ENCODE measurements at places on chromosomes 4 and X.
A peak's percentile ranks its signal among the peaks of the same experiment; 100 is the strongest.

- DNase-seq, result no peak
Observed at GRCh38 chrX:100883654-100884053, 9.5 kb upstream of the NOX1 start.

DNA sequence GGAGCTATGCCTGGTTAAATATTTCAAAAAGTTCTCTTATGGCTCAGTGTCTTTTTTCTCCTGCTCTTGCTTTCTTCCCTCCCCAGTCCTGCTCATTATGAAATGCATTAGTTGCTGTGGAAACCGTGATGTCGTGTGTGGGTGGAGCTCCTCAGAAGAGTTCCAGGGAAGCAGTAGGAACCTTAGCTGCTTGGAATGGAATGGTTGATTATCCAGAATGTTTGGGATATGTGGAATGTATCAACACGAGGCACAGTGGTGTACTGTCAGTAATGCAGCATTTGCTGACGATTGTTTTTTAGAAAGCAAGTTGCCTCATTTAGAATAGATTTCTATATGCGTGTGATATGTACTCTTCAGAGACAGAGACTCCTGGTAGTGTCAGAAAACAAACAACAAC lies 333.2 kb downstream of the ARHGAP10 start:
- no peak for DNase-seq

DNA sequence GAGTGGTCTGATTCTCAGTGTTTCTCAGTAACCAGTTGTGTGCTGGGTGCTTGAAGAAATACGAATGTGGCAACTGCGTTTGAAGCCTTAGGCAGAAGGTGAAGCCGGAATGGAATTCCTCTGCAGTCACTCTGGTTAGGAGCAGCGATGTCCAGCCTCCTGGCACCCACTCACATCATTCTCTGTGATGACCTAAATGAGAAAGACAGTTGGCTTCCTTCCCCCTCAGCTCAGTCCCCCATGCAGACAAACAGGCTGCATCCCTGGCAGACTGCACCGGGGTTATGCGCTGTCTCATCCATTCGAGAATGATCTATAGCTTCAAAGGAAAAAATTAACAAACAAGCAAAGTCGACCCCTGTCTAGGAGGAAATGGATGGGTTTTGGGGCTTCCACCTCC lies 170.1 kb upstream of the SCML1 start:
- DNase-seq, result no peak

DNA sequence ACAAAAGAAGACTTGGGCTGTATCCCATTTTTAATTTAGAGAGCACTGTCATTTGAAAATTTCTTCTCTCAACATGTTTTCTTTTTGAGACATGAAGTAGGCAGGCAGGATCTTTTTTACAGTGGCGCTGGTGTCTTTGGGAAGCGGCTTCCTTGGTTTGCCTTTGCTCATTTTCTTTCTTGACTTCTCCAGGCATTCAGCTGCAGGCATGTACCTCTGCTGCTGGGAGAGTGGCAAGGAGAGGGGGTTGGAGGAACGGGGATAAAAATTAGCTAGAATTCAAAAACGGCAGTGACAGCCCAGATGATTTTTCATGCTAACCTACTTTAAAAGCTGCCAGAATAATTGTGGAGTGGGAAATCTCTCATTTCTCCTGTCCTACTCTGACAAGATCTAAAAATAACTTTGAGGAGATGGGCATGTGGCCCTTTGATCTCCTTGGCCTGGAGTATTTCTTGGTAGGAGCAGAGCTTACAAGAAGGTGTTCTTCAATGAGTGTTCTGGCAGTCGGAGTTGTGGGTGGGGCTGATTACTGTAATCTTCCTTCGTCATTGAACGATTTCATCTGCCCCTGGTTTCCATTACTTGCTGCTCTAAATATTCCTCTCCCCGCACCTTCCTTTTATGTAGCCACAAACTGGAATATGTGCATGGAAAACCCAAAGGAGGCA lies 54.8 kb downstream of the TBL1X start:
- DNase-seq, result no peak

DNA sequence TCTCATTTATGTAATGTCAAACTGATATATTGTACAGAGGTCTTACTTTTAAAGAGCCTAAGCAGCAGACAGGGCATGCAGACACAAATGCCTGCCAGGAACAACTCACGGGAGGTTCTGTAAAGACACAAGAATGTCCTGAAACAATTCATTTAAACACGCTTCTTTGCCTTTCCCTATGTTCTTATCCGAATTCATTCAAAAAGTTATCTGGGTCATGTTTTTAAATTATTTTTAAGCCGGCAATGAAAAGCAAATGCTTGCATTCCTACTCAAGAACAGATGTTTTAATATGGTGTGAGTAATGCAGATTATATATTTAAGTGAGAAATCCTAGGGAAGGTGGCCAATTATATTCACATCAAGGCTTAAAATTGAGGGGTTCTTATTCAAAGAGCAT lies 192.6 kb downstream of the PDGFC start:
- no peak for DNase-seq

DNA sequence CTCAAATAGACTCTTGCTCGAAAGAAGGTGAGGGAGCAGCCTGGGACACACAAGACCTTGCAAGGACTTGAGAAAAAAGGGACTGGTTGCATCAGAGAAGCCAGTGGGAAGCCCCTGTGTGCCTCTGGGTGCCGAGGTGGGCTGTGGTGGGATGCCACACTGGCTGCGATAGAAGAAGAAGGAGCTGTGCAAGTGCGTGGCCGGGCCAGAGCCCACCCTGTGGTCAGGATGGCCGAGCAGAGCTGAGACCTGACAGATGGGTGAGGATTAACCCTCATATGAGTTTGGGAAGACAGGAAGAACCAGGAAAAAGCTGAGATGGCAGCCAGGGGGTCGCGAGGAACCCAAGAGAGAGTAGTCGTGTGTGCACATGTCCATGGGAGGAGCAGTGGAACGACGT lies 44.6 kb upstream of the HGFAC start:
- DNase-seq, result no peak

GRCh38 chr4:66430856-66431255 lies 760.6 kb upstream of the EPHA5 start:
- no peak for DNase-seq

GRCh38 chr4:36152735-36153134 lies 91.6 kb downstream of the ARAP2 start:
- no peak for DNase-seq

- no peak for DNase-seq
Observed at GRCh38 chr4:26337612-26338011, 16.8 kb downstream of the RBPJ start.

DNA sequence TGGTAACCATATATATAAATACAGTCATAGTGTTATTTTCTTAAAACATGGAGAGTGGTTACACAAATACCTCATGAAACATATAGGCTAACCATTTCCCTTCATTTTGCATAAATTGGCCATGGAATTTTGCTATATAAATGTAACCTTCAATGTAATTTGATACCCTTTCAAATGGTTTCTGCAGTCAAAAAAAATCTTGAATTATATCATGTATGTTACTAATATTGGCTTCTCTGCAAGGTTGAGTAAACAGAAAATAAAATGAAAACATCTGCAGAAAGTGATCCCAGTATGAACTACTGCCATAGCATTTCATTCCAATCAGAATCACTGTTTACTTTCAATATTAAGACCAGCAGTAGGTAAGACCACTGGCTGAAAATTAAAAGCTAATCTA lies 1165.9 kb upstream of the TENM3 start:
- DNase-seq, result no peak

DNA sequence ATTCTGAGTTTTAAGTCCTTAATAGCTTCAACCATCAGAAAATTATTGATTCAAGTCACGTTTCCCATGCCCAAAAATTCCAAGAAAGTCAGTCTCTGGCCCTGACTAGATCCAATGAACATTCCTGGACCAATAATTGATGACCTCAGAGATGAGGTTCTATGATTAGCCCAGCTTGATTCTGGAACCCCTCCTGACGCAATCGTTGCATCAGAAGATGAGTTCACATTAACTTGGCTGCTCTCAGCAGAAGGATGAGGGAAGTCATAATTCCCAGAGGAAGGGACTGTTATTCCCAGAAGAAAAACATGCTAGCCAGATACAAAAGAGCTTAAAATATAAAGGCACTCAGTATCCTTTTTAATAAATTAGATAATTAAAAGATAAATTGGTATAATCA lies 34.3 kb upstream of the CPEB2 start:
- no peak for DNase-seq

- DNase-seq, result no peak
Observed at GRCh38 chr4:41799126-41799525, 50.6 kb upstream of the PHOX2B start.

DNA sequence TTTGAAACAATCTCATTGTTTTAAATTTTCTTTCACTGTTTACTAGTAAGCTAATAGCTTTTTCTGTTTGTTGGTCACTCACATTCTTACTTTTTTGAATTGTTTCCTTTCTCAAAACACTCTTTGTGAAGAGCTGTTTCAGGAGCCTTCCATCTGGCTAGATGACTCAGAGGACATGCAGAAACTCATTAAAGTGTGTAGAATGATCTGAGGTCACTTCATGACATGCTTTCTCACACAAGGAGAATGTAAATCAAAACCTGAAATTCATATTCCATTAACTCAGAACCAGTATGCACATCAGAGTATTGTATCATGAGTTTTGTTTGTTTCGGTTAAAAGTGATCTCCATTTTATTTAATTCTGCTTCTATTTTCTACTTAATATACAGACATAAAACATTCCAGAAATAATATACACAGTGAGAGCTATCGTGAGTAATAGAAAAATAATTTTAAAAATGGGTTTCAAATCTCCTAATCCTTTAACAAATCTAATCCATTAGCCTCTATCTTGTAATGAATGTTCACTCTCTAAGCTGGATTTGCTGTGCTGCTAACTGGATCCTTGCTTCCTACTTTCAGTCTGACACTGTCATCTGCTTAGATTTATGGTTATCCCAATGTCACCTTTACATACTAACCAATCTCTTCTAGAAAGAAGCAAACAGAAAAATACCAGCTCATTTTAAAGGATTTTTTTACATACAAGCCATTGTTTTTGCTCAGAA lies 449.6 kb downstream of the FSTL5 start:
- DNase-seq, result no peak

DNA sequence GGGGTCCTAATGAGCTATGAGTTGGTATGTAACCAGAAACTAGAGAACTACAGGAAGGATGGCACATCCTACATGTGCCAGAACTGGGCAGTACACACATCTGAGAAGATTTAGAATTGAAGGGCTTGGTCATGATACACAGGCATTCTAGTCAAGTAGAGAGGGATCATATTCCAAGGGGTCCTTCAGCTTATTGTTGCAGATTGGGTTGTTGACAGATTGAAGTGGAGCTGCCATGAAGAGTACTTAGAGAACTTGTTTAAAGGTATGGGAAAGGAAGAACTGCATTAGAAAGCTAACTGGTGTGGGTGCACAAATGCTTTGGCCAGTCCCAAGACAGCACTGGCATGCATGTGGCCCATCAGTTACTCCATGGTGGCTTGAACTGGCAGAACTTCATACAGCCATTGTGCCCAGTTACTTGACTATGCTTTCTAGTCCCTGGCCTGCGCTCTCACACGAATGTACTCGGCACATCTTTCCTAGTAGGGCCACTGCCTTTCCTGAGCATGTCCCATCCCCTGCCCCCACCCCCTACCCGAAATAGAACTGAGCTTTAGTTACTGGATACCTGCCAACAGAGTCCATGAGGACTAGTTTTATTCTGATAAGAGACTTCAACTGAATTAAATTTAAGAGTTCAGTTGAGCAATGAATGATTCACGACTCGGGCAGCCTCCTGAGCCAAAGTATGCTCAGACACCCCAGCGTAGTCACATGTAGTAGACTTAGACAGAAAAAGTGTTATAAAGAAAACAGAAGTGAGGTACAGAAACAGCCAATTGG lies 64.0 kb downstream of the CCNG2 start:
- no peak for DNase-seq

GRCh38 chr4:8086783-8087445 lies 71.7 kb downstream of the ABLIM2 start:
- no peak for DNase-seq

- DNase-seq, result no peak
Observed at GRCh38 chr4:185580699-185581098, 45.4 kb upstream of the PDLIM3 start.

- no peak for DNase-seq
Observed at GRCh38 chr4:155666344-155667221, at the start of gene GUCY1A1. GUCY1A1 (plus strand) TSS chr4:155666848; CDS start chr4:155696868, 30,020 bp downstream.

GRCh38 chr4:38921151-38921550 lies 53.5 kb downstream of the FAM114A1 start:
- DNase-seq, result no peak

DNA sequence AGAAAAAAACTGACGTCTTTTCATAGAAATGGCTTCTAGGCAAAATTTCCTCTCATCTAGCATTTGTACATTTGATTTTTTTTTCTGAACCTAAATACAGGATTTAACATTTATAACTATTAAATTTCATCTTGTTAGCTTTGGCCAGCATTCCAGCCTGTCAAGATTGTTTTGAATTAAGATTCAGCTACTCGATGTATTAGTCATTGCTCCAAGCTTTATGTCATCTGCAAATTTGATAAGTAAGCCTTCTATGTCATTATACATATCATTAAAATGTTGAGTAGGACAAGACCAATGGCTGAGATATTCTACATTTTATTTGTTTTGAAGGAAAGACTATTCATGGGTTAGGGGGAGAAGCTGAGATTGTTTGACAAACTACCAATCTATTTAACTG lies 46.7 kb downstream of the DDX53 start:
- DNase-seq, result no peak

DNA sequence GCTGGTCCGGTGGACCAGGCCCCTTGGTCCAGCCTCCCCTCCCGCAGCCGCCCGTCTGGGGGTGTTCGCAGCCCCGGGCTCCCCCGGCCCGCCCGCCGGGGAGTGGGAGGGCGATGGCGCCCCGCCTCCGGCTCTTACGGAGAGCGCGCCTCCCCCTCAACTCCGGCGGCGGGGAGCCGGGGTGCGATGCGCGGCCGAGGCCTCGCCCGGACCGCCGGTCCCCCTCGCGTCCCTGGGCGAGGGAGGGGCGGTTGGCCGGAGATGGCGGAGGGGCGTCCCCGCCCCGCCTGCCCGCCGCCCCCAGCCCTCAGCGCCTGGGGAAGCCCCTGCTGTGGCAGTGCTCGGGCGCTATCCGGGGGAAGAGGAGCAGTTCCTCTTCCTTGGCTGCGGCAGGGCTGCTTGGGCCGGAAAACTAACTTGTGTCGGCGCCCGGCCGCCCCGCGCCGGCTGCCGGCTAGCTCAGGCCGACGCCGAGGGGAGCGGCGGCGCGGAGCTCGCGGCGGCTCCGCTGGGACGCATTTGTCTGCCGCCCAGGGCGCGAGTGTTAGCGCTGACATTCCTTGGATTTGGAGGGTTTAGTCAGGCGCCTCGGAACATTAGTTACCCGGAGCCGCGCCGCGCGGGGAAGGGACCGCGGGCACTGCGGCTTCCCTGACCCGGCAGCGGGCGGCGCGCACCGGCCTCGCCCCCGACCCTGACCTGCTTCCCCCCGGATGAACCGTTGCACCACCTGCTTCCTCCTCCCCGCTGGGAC lies 994 bp downstream of the GALNT7 start:
- DNase-seq, result peak; percentile 50

Data from stimulated activated CD4-positive, alpha-beta T cell treated with anti-CD3 and anti-CD28 coated beads, Interleukin-4, amount 100 ng/mL, for 48 hours (primary cell).